Left lung (tissue), 14 donors: ENCODE measurements at places on chromosomes 2 and 18.

GRCh38 chr2:60406192-60406591 lies 147.3 kb downstream of the BCL11A start:
- DNase-seq: no peak

GRCh38 chr2:174682007-174682577 lies 82.2 kb downstream of the CHRNA1 start:
- peak; percentile 46 for DNase-seq

DNA sequence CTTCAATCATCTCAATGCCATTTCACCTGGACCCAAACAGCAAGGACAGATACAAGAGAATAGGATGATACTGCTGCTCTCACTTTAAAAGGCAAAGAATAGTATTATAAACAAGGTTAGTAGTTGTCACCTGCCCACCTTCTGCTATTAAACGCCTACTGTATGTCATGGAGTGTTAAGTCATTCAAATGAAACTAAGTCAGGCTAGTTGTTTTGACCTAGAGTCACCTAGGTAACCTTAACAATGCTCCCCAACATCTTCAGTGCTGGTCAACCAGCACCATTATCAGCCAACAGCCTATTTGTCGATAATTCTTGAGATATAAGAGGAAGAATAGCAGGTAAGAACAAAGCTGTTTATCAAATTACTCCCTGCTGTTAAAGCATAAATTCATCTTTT lies 39.2 kb downstream of the TRIP12 start:
- no peak for DNase-seq

GRCh38 chr2:61554604-61555003 lies 16.4 kb upstream of the XPO1 start:
- DNase-seq: no peak

DNA sequence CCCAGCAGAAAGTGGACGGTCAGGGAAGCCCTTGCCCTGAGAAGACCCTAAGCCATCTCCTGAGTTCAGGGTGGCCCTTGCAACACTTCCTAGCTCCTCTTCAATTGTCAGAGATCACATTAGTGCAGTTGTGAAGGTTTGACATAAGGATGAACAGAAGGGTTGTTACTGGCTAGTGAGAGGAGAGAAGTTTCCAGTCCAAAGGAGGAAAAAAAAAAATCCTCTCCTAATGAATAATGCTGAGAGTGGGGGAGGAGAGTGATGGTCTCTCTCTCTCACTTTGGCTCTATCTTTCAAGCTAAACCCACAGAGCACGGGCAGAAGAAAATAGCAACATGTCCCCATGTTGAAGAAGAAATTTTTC lies 819.9 kb downstream of the BCL11A start:
- no peak for DNase-seq
